ENCODE measurements at places on chromosomes 4 and X.

DNA sequence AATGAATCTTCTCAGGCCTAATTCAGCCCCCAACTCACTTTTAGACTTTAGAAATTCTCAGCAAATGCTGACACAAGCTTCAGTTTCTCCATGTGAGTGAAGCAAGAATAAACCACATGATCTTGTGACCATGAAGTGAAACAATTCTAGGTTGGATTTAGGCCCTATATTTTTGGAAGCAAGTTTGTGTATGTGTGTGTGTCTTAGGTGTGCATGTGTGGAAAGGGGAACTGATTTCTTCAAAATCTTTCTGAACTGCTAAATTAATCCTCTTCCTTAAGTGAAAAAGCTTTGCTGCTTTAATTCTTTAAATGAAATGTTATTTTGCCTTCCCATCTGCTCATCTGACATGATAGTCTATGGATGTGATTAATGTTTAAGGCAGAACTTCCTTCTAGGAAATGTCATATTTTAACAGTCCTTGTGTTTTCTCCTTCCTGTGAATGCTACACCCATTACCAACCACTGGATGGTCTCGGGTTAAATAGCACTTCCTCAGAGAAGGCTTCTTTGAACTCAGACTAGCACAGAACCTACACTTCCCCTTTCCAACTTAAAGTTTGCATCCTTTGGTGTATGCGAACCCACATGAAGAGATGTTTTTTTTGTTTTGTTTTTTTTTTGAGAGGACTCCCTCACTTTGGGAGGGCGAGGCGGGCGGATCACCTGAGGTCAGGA lies 1.2 kb upstream of the TMEM144 start:
- no peak for DNase-seq

DNA sequence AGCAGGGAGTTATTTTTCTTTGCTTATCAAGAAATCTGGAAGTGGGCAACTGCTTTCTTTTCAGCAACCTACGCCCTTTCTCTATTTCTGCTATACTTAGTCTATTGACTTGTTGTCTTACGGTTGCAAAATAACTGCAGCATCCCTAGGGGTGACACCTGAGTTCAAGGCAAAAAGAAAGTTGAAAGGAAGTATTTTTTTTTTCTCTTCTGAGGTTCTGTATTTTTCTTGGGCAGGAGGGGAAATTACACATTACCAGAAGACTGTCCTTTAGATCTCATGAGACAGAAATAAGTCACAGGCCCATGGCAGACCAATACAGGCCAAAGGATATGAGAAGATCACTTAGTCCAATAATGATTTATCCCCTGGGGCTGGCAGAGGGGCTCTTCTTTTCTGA lies 204.7 kb upstream of the CASK start:
- DNase-seq: no peak

DNA sequence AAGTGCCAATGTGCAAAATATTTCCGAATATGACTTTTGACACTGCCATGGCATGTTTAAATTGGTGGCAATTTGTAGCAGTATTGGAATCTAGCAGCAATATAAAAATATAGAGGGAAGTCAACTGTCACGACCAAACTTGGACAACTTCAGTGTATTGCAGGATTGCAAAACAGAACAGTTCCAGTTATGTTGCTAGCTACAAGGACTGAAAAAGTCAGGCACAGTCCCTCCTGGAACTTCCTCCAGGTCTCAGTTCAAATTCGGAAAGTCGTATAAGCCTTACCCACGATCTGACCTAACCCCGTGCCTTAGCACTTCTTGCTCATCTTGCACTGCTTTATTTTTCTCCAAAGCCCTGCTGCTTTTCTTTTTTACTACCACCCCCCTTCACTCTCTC lies 390.0 kb upstream of the GALNT7 start:
- DNase-seq: no peak

GRCh38 chrX:133611676-133612075 lies 196.4 kb upstream of the GPC4 start:
- DNase-seq: no peak

DNA sequence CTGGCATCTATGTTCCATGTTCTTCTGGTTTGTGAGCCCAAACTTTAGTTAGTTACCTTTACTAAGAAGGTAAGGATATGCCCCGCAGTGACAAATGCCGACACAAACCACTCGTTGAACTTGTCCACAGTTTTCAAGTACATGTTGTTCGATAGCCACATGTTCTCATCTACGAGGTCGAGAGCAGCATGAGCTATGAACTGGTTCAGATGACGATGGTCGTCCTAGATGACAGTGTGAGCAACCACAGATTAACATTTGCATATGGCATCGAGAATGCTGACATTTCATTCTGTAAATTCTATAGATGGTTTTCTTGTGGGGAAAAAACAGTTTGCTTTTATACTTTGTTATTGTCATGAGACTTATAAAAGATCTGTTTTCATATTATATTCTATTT lies 18.0 kb downstream of the TRAPPC2 start:
- DNase-seq: no peak

DNA sequence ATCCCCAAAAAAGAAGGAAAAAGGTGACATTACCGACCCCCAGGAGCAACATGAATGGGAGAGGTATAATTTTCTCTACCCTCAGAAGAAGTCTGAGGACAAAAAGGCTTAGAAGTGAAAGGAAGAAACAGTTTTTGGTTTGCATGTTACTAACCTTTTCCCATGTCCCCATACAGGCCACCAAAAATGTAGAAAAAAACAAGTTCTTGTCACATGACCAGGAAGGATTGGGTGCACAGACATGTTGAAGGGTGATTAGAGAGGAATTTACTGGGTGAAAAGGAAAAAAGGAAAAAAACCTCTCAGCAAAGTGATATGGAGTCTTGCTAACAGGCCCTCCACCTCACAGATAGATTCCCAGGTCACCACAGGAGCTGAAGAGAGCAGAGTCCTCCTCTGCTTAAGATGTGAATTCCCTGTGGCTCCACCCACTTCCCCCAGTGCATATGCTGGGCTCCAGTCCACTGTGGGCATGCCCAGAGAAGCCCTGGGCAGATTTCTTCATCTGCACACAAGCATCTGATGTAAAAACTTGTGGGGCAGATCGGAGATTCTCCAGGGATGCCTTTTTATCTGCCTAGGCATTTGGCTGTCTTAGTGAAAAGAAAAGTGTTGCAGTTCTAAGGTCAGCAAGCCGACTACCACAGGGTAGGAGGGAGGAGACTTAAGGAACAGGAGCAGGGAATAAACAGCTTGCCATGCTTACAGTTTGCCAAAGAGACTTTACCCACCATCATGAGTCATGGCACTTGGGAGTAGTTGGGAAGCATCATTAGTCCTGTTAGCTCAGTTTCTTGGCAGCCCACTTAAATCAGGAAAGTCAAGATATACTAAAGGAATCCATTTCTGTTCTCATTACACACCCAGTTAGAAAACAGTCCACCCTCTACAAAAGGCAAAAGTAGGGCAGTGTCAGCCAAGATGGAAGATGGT lies 25.0 kb upstream of the PASD1 start:
- DNase-seq: no peak

- no peak for DNase-seq
These were observed 403 bp upstream of the LGI2 start for GRCh38 chr4:25031077-25031621.

DNA sequence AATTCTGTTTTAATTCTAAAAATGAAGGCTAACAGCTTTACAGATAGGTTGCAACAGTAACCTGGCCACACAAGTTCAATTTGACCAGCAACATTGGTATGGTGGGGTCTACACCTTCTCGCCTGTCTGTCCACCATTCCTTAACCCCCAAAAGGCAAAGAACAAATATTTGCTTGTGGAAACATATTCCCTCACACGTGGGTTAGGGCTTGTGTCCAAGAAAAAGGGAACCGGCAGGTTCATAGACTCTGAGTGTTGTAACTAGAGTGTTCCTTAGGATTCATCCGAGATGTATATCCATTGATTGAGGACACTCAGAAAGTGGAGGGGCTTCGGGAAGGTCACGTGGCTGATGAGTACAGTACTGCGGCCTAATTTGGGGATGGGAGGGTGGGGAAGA lies 54.1 kb downstream of the C4orf51 start:
- DNase-seq: no peak
